CD8-positive, alpha-beta memory T cell (primary cell): ENCODE measurements at places on chromosomes 5 and 9. TPM values are rescaled to one million over a fixed set of nuclear protein-coding genes. Genes with fewer than 3 reads are reported as not detected.

CD14 gene
- 3.3 TPM for total RNA-seq

RANBP6 gene
- 21.0 TPM for total RNA-seq

FCN2 gene
- total RNA-seq, result not detected

PHF24 gene
- 0.04 TPM for total RNA-seq

NUDCD2 gene
- 36.2 TPM for total RNA-seq

BTF3 gene
- 1,052 TPM for total RNA-seq

GRXCR2 gene
- total RNA-seq, result not detected

ZDHHC11B gene
- 0.40 TPM for total RNA-seq
